Stimulated activated CD8-positive, alpha-beta memory T cell treated with anti-CD3 and anti-CD28 coated beads, Interleukin-4, amount 100 ng/mL, for 4 hours (primary cell): ENCODE measurements at places on chromosomes 6 and 20.

GRCh38 chr20:59938696-59939051 is 1.4 kb downstream of the PPP1R3D start:
- no peak for DNase-seq

DNA sequence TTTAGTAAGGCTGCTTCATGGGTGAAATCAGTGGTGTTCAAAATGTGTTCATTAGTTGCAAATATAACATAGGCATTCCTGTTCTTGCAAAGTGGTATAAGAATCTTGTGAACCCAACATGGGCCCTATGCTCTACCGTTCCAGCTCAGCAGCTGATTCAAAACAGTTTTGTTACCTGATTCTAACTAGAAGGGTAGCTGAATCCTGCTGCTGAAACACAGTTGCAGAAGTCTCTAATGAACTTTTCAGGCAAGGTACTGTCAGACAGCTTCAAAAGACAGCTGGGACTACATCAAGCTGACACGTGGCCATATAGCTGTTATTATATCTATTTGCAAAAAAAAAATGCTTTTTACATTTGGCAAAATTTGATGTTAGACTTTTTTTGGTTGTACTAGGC is 22.7 kb downstream of the THEMIS start:
- DNase-seq, result no peak

- no peak for DNase-seq
Observed at GRCh38 chr6:106090001-106090400, 3.9 kb downstream of the PRDM1 start.

GRCh38 chr6:150001295-150002008 is 23.9 kb downstream of the RAET1L start:
- no peak for DNase-seq

DNA sequence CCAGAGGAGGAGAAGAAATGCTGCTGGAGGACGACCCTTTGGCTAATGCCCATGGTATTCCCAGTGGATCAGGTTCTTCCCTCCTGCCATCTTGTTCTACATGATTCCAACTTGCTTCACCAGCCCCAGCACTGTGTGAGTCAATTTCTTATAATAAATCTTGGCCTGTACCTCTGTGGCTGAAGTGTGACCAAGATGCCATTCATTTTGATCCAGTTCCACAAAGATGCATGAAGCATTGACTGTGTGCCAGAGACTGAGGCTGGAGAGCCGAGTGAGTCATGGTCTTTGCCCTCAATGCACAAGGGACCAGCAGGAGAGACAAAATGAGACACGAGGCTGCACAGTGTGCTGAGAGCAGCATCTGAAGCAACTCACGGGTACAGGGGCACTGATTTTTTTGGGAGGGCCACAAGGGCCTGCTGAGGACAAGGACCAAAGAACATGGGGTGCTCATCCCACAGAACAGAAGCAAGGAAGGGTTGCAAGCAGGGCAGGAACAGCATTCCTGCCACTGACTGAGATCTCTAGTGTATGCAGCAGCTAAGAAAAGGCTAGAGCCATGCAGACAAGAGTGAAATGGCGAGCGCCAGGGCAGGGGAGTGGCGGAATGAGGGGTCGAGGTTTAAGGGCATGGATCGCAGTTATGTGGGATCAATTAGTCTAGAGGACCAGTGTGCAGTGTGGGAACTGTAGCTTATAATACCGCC is 207.0 kb downstream of the THBS2 start:
- DNase-seq, result no peak

DNA sequence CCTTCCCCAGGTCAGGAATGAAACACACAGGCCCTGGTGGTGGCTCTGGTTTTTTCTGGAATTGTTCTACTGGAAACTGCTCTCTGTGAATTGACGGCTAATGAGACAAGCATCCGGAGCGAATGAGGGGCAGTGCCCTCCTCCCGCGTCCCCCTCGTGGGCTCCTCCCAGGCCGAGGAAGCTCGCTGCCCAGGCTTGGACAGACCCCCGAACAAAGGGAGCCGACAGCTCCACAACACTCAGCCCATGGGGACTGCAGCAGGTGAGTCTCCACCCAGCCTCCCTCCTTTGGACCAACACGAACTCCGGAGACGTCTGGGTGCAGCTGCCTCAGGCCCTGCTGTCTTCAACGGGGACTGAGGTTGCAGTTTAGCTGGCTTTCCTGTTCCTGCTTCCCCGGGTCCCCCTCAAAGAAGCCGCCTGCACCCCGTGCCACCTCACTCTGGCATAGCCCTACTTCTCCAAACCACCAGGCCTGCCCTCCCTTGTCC is 31.3 kb upstream of the AFDN start:
- no peak for DNase-seq

- no peak for DNase-seq
Observed at GRCh38 chr6:85461798-85462170, 11.9 kb downstream of the NT5E start.

DNA sequence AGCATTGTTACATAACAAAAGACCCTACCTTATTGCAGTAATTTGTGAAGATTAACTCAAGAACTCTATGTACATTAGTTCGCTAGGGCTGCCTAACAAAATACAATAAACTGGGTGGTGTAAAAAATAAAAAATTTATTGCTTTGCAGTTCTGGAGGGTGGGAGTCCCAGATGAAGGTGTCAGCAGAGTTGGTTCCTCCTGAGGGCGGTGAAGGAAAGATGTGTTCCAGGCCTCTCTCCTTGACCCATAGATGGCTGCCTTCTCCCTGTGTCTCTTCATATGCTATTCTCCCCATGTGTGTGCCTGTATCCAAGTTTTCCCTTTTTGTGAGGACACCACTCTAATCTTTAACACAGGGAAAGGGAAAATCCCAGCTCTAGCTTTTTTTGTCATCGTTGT is 305 bp upstream of the VNN1 start:
- no peak for DNase-seq

DNA sequence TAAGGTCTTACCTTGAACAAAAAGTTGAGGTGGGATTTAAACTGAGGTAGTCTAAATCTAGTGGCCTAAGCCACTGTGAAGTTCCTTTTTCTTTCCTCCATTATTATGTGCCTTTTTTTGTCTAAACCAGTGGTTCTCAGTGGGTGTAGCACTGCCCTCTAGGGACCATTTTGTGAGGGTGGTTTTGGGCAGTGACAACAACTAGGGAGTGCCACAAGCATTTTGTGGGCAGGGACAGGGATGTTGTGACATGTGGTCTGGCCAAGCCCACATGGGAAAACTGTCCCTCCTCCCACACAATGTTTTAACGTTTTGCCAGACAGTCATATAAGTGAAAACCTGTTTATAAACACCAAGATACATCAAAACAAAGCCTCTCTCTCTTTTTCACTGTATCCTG is 899.4 kb upstream of the FLRT3 start:
- DNase-seq, result no peak

GRCh38 chr20:31717478-31718201 is 5.0 kb downstream of the BCL2L1 start:
- DNase-seq, result no peak

DNA sequence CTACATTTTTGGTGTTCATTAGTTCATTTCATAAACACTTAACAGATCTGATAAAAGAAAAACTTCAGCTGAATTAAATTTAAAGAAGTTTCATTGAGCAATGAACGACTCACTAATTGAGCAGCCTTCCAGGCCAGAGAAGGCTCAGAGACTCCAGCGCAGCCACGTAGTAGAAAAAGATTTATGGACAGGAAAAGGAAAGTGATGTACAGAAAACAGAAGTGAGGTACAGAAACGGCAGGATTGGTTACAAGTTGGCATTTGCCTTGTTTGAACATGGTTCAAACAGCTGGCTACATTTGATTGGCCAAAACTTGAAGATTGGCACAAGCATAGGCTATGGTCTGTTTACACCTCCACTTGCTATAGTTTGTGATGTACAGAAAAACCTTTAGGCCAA is 166.3 kb upstream of the DTNBP1 start:
- no peak for DNase-seq

- DNase-seq, result no peak
Observed at GRCh38 chr6:13285705-13286104, 42.6 kb downstream of the TBC1D7 start.

DNA sequence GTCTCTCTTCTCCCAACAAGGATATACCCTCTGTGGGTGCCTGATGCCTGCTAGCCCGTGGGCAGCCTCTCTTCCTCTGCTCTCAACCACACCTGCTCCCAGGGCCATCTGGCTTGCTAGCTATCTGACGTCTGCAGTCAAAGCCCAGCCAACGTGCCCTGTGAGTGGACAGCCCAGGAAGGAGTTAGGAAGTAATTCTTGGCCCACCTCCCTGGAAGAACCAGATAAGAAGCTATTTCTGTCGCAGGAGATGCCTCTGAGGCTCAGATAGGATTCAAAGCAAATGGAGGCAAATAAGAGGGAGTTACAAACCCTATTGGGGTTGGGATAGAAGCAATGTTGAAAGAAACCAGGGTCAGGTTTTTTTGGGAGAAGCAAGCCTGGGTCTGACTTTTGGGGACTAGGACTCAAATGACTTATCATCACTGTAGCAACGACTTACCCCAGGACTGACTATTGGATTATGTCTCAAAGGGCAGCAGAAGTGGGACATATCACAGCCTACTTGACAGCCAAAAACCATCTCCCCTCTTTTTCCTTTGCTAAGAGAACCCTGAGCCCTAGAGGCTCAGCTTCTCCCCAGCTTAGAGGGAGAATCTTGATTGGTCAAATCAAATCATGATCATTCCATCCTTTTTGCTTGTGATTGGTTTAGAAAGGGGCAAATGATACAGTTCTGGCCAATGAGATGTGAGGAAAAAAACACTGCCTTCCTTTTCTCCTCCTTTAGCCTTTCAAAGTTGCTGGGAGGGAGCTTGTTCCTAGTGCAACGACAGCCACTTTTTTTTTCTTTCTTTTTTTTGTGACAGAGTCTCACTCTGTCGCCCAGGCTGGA is 18.0 kb upstream of the CDK5RAP1 start:
- no peak for DNase-seq

- no peak for DNase-seq
Observed at GRCh38 chr6:91720324-91720723, 1133.5 kb upstream of the MAP3K7 start.

GRCh38 chr6:17998003-17998402 is 10.6 kb upstream of the KIF13A start:
- no peak for DNase-seq

DNA sequence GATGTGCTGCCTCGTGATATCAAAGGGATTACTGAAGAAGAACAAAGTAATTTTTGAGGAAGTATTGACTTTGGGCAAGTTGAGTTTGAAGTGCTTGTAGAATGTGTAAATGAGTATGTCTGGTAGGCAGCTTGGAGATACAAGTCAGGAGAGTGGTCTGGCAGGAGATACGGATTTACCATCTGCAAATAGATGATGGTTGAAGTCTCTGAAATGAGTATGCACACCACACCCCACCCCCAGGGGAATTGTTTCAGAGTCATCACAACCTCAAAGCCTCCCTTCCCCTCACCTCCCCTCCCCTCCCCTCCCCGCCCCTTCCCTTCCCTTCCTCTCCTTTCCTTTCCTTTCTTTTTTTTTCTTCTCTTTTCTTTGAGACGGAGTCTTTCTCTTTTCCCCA is 16.4 kb upstream of the MCUR1 start:
- DNase-seq, result no peak

DNA sequence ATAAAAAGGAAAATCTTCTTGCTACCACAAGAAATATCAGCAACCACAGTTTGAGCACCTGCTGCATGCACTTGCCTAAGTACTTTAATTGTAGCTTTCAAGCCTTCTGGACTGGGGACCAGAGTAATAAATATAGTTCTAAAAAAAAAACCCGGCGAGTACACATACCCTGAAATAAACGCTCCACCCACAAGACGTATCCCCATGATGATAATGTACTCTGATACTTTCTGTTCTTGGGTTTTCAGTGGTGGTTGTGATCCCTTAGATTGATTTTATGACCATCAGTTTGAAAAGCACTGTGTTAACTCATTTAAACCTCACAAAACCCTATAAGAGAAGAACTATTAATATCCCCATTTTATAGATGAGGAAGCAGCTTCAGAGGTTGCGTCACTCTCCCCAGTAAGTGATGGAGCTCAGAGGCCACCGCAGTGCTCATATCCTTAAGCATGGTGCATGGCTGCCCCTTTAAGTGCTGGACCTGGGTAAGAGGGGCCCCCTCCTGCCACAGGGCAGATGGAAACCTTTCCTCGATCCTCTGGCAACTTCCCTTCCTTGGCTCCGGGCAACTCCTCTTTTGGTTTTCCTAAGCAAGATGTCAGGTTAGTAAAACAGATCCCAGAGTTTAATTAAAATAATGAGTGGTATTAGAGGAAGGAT is 67.3 kb downstream of the KCNB1 start:
- no peak for DNase-seq

DNA sequence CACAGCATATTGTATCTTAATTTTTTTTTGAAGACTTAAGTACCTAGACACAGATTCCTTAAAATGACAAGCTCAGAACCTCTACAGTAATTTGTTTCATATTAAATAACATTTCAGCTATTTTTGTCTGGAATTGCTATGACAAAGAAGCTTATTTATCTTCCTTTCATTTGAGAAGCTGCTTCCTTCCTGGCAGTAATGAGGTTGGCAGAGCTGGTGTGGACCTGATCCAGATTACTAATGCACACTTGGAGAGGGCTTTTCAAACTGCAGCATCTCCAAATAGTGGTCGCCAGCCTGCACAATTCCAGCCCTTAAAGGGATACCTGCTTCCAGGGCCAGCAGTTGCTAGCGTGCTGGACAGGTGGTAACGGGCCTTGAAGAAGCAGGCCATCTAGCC is 12.1 kb downstream of the PTCHD4 start:
- DNase-seq, result no peak

- no peak for DNase-seq
Observed at GRCh38 chr6:27251112-27251605, 3.7 kb downstream of the PRSS16 start.

DNA sequence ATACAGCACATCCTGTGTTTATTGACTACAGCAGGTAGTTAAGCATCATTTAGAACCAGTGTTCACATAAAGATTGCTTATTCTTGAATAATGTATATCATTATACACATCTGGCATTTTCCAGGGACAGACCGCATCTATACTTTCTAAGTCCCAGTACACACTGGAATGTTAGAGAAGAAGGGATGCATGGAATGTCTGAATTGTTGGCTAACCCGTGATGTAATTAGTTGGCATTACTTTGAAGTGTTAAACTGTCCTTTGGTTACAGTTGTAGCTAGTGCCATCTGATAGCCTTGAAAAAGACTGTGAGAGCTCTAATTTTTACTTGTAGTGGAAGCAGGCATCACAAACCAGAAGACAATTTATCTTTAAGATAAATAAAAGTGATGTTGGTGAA is 29.8 kb upstream of the MCHR2 start:
- no peak for DNase-seq

DNA sequence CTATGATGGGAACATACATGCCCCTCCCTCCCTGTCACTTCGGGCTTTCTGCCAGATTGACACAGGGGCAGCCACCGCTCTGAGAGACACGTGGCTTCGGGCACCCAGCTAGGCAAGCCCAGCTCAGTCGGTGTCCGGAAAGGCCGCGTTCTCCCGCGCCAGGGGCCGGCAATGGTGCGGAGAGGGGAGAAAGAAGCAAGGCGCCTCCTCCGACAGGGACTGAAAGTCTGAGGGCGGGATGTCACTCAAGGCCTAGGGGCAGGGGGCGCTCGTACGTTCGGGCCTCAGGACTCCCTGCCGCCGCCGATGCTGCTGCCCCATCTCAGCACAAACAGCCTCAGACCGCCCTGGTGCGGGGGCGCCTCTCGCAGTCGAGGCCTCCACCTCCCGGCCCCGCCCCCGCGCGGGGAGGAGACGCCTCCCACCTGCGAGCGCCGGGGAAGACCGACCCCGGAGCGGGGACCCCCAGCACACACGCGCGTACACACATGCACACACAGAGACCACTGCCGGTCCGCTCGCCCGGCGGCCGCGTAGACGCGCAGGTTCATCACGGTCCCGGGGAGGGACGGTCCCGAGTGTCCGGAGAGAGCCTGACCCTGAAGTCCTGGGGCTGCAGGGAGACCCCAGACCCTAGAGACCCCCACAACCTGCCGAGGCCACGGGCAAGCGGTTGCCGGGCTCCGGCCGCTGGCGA is 1.9 kb downstream of the GRM4 start:
- DNase-seq, result peak; percentile 42

- DNase-seq, result no peak
Observed at GRCh38 chr6:95208621-95209020, 368.7 kb upstream of the MANEA start.
